ENCODE measurements at places on chromosomes 7 and 10.

DNA sequence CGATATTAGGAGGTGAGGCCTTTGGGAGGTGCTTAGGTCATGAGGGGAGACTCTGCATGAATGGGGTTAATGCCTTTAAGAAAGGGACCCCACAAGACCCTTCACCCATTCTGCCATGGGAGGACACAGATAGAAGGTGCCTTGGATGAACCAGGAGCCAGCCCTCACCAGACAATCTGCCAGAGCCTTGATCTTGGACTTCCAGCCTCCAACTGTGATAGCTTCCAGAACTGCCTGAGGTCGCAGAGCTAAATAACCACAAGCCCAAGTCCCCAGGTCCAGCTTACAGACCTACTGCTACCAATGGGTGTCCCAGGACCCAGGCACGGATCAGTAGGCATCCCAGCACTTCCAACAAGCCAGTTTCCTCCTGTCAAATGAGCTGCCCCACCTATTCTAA, 37.5 kb downstream of the TNS3 start:
- DNase-seq, result no peak

DNA sequence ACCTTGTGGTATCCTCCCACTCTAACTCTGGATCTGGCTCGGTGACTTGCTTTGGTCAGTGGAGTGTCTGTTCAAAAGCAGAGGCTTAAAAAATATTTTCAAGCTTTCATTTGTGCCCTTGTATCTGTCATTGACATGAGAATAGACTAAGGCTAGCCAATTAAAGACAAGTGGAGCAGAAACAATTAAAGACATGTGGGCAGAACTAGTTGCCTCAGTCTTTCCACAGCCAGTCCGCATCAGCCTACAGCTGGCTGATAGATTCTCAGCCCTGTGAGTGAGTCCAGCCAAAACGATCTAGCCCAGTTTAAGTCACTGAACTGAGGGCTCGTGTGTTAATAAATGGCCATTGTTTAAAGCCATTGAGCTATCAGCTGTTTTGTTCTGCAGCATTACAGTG, 185.2 kb upstream of the DGKB start:
- DNase-seq, result no peak

GRCh38 chr7:17315974-17316373, 17.5 kb downstream of the AHR start:
- DNase-seq, result no peak

GRCh38 chr10:16442914-16443313, 6.1 kb downstream of the PTER start:
- DNase-seq, result no peak

- DNase-seq, result no peak
Measured at GRCh38 chr10:16853201-16853600, 36.0 kb upstream of the RSU1 start.

DNA sequence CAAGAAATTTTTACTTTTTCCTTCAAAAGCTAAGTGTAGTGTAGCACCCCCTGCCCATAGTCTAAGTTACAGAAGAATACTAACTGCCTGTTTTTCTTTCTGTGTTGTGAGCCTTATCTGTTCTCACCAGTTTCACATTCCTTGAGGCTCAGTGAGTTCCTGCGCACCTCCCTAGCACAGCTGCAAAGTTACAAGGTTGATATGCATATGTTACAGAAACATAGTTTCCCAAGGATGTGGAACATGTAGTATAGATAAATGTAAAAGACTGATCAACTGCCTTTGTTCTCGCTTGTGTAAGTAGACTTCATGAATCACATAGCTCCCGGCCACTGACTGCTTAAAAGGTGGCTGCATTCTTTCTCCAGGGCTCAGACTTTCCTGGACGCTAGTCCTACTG, 6.7 kb upstream of the ZNF33B start:
- DNase-seq, result no peak

DNA sequence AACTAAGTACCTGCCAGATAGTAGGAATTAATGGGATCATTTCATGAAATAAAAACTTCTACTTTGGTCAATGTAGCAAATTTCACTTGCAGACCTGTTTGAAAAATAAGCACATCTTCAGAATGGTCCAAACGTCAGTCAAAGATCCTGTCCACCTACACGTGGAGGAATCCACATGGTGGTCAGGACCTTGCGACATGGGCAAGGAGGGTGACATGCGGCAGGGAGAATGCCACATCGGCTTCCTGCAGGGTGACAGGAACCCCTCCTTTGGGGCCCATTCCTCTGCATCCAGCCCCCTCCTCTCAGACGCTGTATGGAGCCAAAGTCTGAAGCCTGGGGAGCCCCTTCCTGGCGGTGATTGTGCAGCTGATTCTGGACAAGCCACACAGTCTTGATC, 95.5 kb upstream of the MGMT start:
- DNase-seq, result no peak

GRCh38 chr10:30433730-30434272, at the start of gene MAP3K8:
Gene MAP3K8, plus strand, starts transcription at chr10:30434184. Its CDS starts 4,755 bp downstream, at chr10:30438939.
- DNase-seq, result peak; percentile 94

DNA sequence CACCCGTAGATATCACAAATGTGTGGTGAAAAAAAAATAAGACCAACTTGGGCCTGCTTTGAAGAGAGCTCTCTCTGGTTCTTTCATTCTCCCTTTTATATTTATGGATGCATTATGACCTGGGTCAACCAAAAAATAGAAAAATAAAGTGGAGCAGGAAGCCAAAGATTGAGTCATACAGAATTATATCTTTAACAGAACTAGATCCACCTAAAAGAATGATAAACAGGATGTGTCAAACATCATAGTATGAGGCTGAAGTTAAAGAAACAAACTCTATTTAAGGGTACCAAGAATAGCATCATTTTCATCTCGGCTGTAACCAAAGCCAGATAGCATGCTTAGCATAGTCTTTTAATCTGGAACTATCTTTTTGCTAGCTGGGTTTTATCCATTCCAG, 28.8 kb upstream of the NMT2 start:
- no peak for DNase-seq

GRCh38 chr7:1290679-1291356, 58.1 kb downstream of the UNCX start:
- no peak for DNase-seq

- no peak for DNase-seq
Measured at GRCh38 chr10:73424478-73424877, 8.9 kb downstream of the MSS51 start.

GRCh38 chr7:108345710-108346336, 110.4 kb downstream of the NRCAM start:
- DNase-seq, result no peak

GRCh38 chr10:104925232-104925851, 284.3 kb downstream of the SORCS3 start:
- peak; percentile 49 for DNase-seq

- no peak for DNase-seq
Measured at GRCh38 chr10:68333058-68333395, 299 bp upstream of the PBLD start.

GRCh38 chr7:332646-333392, 42.8 kb downstream of the FOXL3 start:
- DNase-seq, result peak; percentile 90

- DNase-seq, result no peak
Measured at GRCh38 chr7:73642834-73643233, 18.5 kb upstream of the MLXIPL start.

GRCh38 chr7:21092766-21093702, 306.3 kb upstream of the SP8 start:
- DNase-seq, result no peak

DNA sequence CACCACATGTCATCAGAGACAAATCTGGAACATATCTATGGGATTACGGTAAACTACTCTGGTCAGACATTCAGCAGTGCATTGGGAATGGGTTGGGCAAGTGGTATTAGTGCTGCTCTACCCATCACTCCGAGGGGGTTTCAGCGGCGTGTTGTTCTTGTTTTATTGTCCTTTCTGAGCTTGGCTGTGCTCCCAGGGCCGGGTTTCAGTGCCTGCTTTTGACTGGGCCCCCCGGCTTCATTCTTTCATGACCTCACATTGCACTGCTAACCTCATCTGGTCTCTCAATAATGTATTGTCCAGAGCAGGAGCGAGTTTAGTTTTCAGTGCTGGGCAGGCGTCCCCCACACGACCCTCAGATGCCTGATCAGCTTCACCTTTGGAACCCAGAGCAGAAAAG, 364.6 kb downstream of the PAXIP1 start:
- no peak for DNase-seq

DNA sequence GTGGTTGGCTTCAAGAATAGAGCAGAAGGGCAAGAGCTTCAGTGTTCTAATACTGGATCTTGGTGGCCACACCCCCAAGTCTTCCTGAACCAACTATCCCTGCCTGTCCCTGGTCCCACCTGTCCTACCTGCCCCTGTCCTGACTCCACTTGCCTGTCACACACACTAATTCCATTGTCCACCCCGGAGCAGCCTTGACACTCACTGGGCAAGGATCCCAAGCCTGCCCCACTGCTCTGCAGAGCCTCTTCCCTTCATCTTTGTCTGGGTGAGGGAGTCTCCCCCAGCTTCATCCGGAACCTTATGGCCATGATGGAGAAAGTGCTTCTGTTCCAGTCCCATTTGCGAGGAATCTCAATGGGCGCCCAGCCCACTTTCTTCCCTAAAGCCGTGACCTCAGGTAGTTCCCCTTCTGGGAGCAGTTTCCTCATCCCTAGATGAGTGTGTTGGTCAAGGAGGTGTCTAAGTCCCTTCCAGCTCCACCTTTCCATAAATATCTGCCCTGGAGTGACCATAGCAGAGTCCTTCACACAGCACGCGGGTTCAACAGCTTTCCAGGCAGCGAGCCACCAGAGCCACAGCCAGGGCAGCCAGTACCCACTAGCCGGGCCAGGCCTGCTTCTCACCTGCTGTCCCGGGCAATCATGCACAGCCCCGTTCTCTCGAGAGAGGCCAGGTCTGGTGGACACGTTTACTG, 61.5 kb downstream of the VIPR2 start:
- DNase-seq, result no peak

DNA sequence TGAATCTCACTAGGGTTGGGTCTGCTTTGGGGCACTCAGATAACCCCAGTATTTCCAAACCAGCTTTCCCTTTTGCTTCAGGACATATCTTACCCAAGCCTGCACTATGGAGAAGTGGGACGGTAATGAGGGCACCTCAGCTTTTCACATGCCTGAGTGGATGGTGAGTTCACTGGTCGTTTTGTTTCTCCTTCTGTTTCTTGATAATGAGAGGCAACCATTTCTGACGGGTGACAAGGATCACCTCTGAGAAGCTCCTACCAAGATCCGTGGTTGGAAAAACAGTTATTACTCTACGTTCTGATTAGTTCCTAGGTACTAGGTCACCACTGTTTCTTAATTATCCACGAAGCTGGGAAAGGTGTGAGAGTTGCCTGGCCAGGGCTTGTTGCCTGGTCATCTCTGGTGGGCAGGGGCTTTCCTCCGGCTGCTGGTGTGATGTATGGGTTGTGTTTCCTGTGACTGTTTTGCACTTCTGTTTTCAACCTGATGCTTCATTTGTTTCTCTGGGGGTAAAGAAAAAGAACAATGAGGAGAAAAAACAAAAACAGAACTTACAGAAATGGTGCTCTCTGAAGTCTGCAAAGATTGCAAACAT, 65.7 kb upstream of the STRIP2 start:
- DNase-seq, result peak; percentile 77

DNA sequence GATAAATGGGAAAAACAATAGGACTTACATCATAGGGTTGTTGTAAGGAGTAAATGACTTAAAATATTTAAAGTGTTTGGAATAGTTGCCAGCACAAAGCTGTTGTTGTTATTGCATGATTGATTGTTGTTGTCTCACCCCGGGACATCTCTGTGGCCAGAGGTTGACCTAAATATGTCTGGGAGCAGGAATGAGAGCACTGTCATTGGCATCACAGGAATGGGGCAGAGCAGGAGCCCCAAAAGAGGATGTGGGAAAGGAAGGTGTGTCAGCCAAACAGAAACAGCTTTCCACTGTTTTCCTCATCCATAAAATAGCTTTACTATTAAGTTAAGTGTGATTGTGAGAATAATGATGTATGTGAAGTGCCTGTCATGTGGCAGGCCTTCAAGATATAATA, 121.6 kb downstream of the TMEM168 start:
- DNase-seq, result no peak

Data from stimulated activated effector memory CD8-positive, alpha-beta T cell treated with anti-CD3 and anti-CD28 coated beads, Interleukin-12 subunit alpha, Interleukin-12 subunit beta, amount 100 ng/mL, for 72 hours (primary cell).